Activated effector memory CD4-positive, alpha-beta T cell treated with Interleukin-2 at 50 U/mL for 16 hours (primary cell): ENCODE measurements at places on chromosomes 1 and 21.

- DNase-seq = no peak
Measured at GRCh38 chr21:35449846-35450245, 400.7 kb upstream of the RUNX1 start.

DNA sequence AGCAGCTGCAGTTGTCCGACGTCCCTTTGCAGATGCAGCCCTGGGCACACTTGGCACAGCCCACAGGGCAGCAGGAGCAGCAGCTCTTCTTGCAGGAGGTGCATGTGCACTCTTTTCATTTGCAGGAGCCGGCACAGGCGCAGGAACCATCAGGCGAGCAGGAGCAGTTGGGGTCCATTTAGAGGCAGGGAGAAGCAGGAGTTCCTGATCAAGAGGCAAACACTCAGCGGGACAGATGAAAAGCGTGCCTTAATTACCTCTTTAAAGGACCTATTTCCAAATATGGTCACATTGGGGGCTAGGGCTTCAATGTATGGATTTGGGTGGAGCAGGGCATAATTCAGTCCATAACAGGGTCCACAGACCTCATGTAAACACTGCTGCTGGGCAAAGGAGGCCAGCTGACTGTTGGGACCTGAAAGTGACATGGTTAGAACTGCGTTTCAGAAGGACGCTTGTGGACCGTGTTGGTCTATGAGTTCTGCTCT lies 4.3 kb upstream of the CPLANE2 start:
- DNase-seq = no peak

DNA sequence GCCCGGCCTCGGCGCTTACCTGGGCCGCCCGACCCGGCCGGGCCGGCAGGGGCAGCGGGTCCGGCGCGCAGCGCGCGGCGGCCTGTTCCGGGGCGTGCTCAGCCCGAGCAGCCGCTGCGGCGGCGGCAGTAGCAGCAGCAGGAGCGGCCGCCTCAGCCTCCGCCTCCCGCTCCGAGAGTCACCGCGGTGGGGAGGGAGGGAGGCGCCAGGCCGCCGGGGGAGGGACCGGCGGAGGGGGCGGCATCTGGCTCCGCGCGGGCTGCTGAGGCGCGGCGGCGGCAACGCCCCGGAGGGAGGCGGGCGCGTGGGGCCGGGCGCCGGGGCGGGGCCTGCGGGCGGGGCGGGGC lies at the start of gene CTNNBIP1:
Gene CTNNBIP1, minus strand, starts transcription at position 194 of the 347 bp plus-strand sequence. CDS start 38,205 bp downstream, outside the sequence.
- no peak for DNase-seq

GRCh38 chr21:44537930-44538911 lies 1.8 kb downstream of the KRTAP10-1 start:
- DNase-seq = no peak

DNA sequence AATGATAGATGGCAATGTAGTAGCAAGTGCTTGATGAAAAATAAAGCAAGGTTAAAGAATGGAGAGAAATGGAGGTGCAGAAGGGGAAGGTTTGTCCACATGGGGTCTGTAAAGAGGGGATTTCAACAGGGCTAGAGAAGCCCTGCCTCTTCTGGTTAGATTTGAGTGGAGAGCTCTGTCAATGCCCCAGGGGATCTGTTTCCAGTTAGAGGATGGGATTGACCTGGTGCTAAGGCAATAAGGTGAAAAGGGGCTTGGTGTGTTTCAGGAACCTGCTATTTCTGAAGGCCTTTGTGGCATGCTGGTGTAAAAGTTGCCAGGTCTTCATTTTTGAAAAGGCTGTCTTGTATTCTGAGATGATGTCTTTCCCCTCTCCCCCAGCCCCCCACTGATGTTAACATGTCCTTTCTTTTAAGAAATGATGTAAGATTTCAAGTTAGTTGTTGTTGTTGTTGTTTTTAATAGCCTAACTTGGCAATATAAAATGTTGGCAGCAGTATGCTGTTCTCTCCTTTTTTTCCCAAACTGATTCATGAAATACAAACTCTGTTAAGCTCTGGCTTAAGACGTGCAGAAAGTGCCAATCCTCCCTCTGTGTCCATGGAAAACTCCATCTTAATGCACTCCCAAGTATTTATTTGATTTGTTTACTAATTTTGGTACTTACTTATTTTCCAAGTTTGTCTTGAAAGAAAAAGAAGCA lies 370.3 kb upstream of the ADGRL2 start:
- no peak for DNase-seq

DNA sequence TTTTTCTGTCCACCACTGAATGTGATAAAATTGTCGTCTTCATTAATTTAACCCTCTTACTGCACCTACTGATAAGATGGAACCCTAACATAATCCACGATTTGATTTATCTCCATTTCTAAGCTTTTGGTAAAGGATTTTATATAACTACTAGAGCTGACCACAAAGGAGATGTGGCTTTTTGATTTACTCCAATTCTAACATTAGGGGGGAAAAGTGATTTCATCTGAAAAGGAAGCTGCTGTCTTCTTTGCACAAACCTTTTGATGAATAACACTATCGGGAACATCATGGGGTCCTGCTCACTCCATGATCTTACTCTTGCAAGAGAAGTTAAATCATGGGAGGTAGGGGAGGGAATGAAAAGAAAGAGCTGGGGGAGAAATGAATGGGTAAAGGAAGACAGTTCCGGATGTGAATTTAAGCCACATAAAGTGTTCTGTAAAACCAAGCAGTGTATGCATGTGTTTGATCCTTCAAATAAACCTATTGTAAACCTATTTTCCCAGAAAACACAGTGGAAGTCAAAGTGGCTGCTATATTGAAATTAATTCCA lies 161.8 kb downstream of the GABPA start:
- DNase-seq = no peak

GRCh38 chr1:206899717-206900116 lies 2.5 kb downstream of the IL24 start:
- no peak for DNase-seq

DNA sequence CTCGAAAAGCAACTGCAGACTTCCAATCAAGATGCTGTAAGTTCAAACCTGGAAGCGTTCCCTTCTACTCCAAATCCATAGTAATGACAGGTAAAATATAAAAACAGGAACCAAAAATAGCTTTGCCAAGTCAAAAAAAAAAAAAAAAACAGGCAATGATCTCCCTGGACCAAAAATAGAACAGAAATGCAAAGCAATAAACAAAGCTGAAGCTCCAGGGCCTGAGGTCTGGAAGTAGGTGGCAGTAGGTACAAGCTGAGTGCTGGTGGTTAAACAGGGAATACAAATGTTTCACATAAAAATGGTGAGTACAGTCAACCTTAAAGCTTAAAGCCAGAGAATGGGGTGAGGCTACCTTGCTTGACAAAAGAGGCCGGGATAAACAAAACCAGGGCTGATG lies 610.8 kb downstream of the SMYD3 start:
- no peak for DNase-seq

GRCh38 chr1:94741510-94741909 lies 78.6 kb upstream of the SLC44A3 start:
- DNase-seq = no peak
